A549 treated with dexamethasone at 1 μM for 4 hours (cell line): ENCODE measurements at places on chromosomes 16 and 17. TPM values are rescaled to one million over a fixed set of nuclear protein-coding genes. Genes with fewer than 3 reads are reported as not detected.

Gene RNF157
- total RNA-seq = 9.1 to 12.6 TPM (median 12.4 TPM) in 5 replicates

Gene GPR179
- 0.02 to 0.05 TPM (median 0.03 TPM) in 4 of 5 replicates, not detected in the other for total RNA-seq

Gene BCAS3
- total RNA-seq = 8.0 to 10.2 TPM (median 9.6 TPM) in 5 replicates

Gene TMC7
- 4.9 to 7.2 TPM (median 6.2 TPM) in 5 replicates for total RNA-seq

Gene PYY
- 0.21 TPM in 1 of 5 replicates, not detected in the others for total RNA-seq

Gene TP53TG3B
- 0.29 to 0.61 TPM in 2 of 5 replicates, not detected in the others for total RNA-seq

Gene BEAN1
- 4.7 to 8.5 TPM (median 6.1 TPM) in 5 replicates for total RNA-seq

Gene GTF3C1
- total RNA-seq = 54.6 to 76.3 TPM (median 72.0 TPM) in 5 replicates

Gene ATP5PD
- total RNA-seq = 441 to 627 TPM (median 467 TPM) in 5 replicates

Gene LUC7L
- total RNA-seq = 35.9 to 49.4 TPM (median 45.7 TPM) in 5 replicates

Gene ZNF200
- total RNA-seq = 7.8 to 9.4 TPM (median 8.4 TPM) in 5 replicates

Gene KRTAP4-6
- not detected in 5 replicates for total RNA-seq

Gene IL32
- total RNA-seq = 23.4 to 34.9 TPM (median 28.8 TPM) in 5 replicates

Gene TNK1
- total RNA-seq = 1.1 to 1.5 TPM (median 1.3 TPM) in 5 replicates

Gene OMG
- not detected in 5 replicates for total RNA-seq
